Naive thymus-derived CD8-positive, alpha-beta T cell (primary cell): ENCODE measurements at places on chromosomes 6 and 20. TPM values are rescaled to one million over a fixed set of nuclear protein-coding genes. Genes with fewer than 3 reads are reported as not detected.

The PPT2 gene
- 22.6 TPM for total RNA-seq

The UST gene
- 1.1 TPM for total RNA-seq

The CGA gene
- total RNA-seq = not detected

- no peak for DNase-seq
These were observed 53.1 kb upstream of the ARMC2 start for GRCh38 chr6:108795122-108795521.

- no peak for DNase-seq
These were observed 67.8 kb upstream of the EDN3 start for GRCh38 chr20:59232618-59233017.

The PRICKLE4 gene
- not detected for total RNA-seq

The KHDRBS2 gene
- 0.26 TPM for total RNA-seq

DNA sequence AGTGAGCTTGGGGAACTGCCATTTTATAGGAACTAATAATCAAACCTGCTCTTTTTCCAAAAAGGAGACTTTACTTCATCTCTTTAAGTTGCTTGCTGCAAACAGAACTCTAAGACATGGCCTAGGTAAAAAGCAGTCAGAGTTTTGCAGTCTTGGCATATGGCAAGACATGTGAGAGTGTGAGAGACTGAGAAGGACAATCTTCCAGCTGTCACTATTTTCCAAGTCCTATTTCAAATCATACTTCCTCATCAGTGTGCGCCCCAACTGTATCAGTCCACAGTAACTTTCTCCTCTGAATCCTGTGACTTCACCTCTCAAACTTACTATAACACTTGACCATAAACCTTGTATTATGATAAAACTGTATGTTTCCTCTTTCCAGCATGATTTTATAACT is 10.4 kb downstream of the CALHM6 start:
- DNase-seq = no peak

- no peak for DNase-seq
These were observed 159.8 kb upstream of the ECI2 start for GRCh38 chr6:4295058-4295782.

DNA sequence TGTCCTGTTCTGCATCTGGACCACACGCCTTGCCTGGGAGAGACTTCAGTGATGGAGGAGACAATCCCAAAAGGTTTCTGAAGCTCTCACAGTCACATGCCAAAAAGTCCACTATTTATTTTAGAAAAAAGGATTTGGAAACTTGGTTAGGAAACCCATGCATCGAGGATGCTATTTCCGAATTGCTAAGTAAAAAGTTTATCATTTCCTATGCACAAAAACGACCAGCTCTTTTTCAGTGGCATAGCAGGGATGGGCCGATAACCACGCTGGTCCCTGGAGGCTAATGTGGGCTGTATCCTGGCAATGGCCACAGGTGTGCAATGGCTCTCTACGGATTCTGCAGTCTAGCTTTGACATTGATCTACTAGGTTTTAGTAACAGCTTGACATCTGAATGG is 33.9 kb downstream of the RAMACL start:
- DNase-seq = no peak

GRCh38 chr6:47733879-47734558 is 35.6 kb downstream of the ADGRF4 start:
- no peak for DNase-seq

GRCh38 chr6:117290173-117290846 is 25.0 kb downstream of the VGLL2 start:
- no peak for DNase-seq

DNA sequence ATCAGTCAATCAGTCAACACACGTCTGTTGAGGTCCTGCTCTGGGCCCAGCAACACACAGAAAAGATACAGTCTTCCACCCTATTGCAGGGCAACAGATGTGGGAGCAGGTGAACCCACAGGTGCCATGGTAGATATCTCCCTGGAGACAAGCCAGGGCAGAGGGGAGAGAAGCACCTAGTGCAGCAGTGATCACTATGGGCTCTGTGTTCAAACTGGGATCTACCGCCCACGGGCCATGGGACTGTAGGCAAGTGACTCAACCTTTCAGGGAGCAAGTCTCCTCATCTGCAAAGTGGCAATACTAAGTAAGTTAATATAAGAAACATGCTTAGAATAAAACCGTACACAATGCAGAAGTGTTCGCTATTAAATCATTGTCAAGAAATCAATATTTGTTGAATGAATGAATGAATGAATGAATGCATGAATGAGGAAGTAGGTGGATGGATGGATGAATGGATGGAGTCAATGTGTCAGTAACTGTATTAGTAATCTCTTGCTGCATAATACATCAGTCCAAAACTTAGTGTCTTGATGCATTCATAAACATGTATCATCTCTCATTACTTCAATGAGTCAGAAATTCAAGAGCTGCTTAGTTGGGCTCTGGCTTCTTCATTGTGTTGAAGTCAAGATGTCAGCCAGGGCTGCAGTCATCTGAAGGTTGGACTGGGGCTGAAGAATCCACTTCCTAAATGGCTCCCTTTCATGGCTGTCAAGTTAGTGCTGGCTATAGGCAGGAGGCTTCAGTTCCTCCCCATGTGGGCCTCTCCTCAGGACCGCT is 31.9 kb upstream of the NFATC2 start:
- DNase-seq = no peak

The TOX2 gene
- 0.31 TPM for total RNA-seq

GRCh38 chr20:47921408-47921807 is 136.1 kb upstream of the SULF2 start:
- DNase-seq = no peak

DNA sequence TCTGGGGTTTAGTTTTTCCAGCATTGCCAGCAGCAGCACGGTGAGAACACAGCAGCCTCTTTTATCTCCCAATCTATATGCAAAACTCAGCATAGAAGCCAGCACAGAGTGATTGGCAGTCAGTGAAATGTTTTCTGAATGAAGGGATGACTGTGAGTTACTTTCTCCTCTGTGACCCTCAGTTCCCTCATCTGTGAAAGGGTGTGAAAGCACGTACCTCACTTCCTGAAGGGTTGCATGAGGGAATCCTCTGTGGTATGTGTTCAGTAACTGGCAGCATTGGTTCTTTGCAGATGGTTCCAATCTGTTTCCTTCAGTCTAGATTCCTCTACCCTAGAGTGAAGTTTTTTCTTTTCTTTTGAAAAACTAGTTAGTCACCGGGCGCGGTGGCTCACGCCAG is 40.0 kb downstream of the EFCAB8 start:
- DNase-seq = no peak

DNA sequence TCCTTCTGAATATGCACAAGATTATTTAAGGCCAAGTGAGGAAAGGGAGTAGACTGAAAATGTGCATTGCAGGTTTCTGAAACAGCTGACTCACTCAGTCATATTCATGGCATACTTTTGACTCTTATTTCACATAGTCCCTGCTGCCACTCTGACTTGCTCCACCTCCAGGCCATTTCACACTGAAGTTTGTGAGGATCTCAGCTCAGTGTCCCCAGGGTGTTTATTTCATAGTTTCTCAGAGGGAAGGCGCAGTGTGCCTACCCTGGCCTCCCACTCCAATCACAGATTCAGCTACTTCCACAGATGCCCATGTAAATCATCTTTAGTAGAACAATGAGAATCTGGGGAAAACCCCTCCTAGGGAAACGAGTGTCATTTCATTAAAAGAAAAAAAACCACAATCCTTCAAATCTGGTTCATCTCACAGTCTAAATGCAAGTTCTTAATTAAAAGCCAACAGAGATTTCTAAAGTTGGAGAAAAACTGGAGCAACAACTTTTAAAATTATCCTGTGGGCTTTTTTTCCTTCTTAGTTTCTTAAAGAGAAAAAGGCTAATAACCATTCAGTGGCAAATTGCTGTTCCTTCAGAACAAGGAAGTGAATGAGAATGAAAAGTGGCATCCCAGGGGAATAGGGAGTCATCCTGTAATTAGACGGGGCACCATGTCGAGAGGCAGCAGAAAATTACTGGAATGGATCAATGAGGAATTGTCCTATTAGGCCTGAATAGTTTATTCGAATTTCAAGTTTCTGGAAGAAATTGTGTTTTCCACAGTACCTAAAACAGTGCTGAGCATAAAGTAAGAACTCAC is 133.6 kb downstream of the TFAP2B start:
- no peak for DNase-seq

- DNase-seq = no peak
These were observed 570 bp upstream of the PLCB4 start for GRCh38 chr20:9068233-9068801.

GRCh38 chr20:47724910-47725247 is 60.4 kb downstream of the SULF2 start:
- DNase-seq = no peak

The OR2H1 gene
- not detected for total RNA-seq

The FOXS1 gene
- total RNA-seq = not detected

The DEFB118 gene
- total RNA-seq = not detected

GRCh38 chr6:153790048-153790447 is 249.0 kb upstream of the OPRM1 start:
- DNase-seq = no peak

- DNase-seq = no peak
These were observed 236.8 kb downstream of the LY86 start for GRCh38 chr6:6825193-6825784.

The SLC35F1 gene
- total RNA-seq = not detected
